ENCODE measurements at places on chromosomes 7 and 10. TPM values are rescaled to one million over a fixed set of nuclear protein-coding genes. Genes with fewer than 3 reads are reported as not detected.

Gene TYW1
- total RNA-seq: 14.0 TPM

Gene PILRA
- total RNA-seq: 0.38 TPM

Gene ITIH5
- total RNA-seq: not detected

Gene NKX2-3
- total RNA-seq: not detected

Gene CACUL1
- total RNA-seq: 34.6 TPM

Gene KBTBD2
- total RNA-seq: 61.8 TPM

Gene AKR1C8
- total RNA-seq: not detected

Gene XRCC2
- total RNA-seq: 2.9 TPM

Gene CPA1
- total RNA-seq: not detected

Gene LRRC4
- 2.3 TPM for total RNA-seq

Gene NODAL
- total RNA-seq: not detected

Gene GBX1
- total RNA-seq: under 0.01 TPM

Gene ANTXRL
- not detected for total RNA-seq

Gene SFMBT2
- total RNA-seq: 2.9 TPM

Gene MSS51
- total RNA-seq: 1.6 TPM

Gene PLPP4
- 1.6 TPM for total RNA-seq

Gene PAXIP1
- total RNA-seq: 10.6 TPM

Gene TMEM225B
- total RNA-seq: not detected

All from vein endothelial cell (primary cell).